ENCODE measurements at places on chromosomes 7 and 10.

DNA sequence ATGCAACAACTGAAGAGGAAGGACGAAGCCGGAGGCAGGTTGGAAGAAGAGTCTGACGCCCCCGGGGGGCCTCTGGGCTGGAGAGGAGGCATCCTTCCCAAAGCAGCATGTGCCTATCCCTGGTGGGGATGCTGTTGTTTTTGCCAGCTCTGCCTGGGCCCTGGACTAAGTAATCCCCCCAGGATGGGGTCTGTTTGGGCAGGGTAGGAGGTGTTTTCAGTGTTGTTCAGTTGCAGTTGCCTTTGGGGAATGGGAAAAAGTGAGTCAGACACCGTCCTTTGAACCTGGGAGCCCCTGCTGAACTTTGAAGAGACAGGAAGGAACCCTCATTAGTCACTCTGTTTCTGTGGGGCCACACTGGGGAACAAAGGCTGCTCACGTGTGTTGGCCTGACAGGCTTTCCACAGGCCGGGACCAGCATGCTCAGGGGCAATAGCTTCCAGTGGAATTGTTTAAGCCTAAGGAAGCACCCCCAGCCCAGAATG is 35.2 kb upstream of the GDF10 start:
- DNase-seq = no peak

- DNase-seq = no peak
These were observed 4.6 kb upstream of the RHEB start for GRCh38 chr7:151524331-151524730.

- peak; percentile 25 for DNase-seq
These were observed 10.4 kb upstream of the PRKG1 start for GRCh38 chr10:51063659-51064535.

GRCh38 chr7:127819975-127820731 is 168.2 kb downstream of the SND1 start:
- DNase-seq = no peak

- no peak for DNase-seq
These were observed 90.0 kb downstream of the NRP1 start for GRCh38 chr10:33244354-33244967.
